Fibroblast of skin of left biceps (primary cell): ENCODE measurements at places on chromosomes 2 and 18.

- DNase-seq, result no peak
Measured at GRCh38 chr2:96642564-96643360, at the start of gene FER1L5. FER1L5 (plus strand) TSS chr2:96642764; CDS start chr2:96642837, 73 bp downstream.

- DNase-seq, result peak; percentile 91
Measured at GRCh38 chr2:195561116-195561921, 95.7 kb upstream of the SLC39A10 start.

- no peak for DNase-seq
Measured at GRCh38 chr2:56099963-56100362, 83.8 kb upstream of the CCDC85A start.

DNA sequence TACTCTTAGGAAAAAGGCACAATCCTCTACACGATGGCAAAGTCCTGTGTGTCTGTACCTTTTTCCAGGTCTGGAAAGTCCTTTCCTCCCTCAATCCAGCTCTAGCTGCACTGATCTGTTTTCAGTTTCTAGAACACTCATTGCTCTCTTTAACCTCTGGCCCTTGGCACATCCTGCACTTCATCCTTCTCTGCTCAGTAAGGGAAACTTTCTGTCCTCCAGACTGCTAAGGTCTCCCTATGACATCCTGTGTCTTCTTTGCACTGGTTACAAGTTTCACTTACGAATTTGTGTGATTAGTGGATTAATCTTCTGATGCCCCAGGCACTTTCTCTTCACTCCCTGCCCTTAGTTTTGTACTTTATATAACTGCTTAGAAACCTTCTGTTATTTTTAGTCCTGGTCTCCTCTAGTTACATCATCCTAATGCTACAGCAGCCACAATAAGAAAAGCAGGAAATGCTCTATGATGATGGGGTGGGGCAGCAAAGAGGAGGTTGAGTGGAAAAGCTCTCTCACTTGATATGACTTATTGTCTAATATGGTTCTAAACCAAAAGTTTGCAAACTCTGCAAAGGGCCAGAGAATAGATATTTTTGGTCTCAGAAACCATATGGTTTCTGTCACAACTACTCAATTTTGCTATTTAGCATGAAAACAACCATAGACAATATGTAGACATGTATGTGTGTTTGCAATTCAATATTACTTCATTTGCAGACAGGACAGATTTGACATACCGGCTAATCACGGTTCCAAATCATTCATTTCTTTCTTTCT, 568.2 kb downstream of the THSD7B start:
- DNase-seq, result no peak

- no peak for DNase-seq
Measured at GRCh38 chr18:58532298-58532697, 96.6 kb downstream of the ALPK2 start.

DNA sequence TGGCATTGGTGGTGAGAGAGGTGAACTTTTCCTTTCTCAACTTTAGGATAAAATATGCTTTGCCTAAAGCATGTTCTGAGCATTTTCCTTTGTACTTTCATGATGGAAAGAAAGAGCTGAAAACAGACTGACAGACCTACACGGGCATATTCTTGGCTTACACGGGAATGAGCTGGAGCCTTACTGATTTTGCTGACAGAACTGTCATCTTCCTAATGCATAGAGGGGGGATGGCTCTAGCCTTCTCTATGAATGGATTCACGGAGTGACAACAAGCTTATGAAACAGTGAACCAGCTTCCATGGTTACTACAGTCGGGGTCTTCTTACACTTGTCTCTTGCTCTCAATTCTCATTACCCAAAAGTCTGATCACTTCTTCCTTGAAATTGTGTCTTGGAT, 32.2 kb downstream of the FSHR start:
- no peak for DNase-seq

DNA sequence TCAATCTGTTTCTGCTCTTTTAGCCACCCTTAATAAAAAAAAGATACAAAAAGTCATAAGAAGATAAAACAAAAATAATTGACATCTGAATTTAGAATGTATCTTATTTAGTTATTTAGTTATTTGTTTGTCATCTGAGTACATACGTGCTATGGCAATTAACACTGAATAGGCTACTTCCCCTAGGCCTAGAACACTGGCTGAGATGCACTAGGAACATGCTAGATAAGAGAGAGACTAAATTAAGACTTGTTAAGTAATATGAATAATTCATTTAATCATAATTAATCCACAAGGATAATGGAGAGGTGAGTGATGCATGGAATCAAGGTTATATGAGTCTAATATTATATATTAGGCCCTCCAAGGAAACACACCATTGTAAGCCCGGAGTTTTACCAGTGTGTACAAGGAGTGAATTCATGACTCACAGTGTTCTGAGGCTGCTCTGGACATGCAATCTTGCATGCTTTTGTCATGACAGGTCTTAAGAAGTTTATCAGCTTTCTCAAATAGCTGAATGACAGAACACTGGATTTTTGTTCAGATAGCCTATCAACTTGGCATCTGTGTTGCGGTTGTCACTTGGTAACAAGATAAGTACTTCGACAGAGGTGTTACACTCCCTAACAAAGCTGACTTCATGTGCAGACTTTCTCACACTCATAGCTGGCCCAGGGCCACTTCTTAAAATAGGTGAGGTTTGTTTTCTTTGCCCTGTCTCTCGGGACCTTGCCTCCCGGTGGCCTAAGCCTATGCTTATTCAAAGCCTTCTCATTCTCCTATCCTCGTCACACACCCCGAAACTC, 5.0 kb upstream of the SERPINB2 start:
- peak; percentile 80 for DNase-seq

- DNase-seq, result no peak
Measured at GRCh38 chr2:70417011-70417410, 115.1 kb upstream of the FAM136A start.

- no peak for DNase-seq
Measured at GRCh38 chr2:229137066-229137465, 134.0 kb downstream of the PID1 start.

DNA sequence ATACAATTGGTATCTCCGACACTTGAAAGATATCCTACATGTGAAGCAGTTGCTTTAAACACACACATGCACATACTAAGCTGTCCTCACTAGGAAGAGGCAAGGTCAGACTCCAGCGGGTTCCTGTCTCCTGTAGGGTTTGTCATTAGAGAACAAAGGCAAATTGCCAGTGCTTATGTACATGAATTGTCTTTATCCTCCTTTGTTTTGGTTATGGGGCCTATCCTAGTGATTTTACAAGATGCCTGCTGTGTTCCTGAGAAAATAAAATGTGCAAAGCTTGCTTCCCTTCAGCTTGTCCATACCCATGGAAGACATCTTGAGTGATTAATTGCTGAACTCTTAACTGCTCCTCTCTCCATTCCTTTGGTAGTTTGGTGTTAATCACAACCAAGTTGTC, 86.7 kb upstream of the SLC39A10 start:
- DNase-seq, result no peak

DNA sequence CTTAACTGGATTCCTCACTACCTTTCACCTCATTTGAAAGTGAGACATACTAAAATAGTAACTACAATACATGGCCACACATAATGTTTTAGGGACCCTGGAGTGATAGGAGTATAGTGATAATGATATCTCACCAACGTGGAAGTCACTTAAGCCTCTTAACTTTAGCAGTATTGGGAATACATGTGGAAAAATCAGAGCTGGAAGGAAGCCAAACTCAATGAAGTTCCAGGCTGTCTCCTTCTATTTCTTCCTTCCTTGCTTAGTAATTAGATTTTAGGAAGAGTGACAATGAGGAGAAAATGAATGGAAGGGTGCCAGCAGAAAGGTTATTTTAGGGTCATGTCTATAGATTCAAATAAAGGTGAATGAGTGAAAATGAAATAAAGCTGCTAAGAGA, 387.3 kb downstream of the PLCL1 start:
- DNase-seq, result no peak

- no peak for DNase-seq
Measured at GRCh38 chr18:26978812-26979341, 113.4 kb upstream of the AQP4 start.

DNA sequence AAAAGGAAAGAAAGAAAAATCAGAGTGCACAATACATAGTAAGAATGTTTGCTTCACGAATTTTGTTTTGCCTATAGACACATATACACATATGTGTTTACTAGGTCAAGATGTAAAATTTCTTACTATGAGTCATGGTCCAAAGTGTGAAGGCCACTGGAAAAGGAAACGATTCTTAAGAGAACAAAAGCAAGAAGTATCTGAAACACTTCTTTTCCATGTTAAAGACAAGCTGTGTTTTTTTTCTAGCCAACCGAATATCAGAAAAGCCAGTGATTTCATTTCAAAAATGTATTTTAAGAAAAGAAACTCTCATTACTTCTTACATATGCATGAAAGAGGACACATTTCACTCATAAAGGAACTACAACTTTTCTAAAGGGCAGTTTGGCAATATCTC, 24.9 kb downstream of the PECR start:
- DNase-seq, result no peak
